ENCODE measurements at places on chromosomes 2 and 18. TPM values are rescaled to one million over a fixed set of nuclear protein-coding genes. Genes with fewer than 3 reads are reported as not detected.

DNA sequence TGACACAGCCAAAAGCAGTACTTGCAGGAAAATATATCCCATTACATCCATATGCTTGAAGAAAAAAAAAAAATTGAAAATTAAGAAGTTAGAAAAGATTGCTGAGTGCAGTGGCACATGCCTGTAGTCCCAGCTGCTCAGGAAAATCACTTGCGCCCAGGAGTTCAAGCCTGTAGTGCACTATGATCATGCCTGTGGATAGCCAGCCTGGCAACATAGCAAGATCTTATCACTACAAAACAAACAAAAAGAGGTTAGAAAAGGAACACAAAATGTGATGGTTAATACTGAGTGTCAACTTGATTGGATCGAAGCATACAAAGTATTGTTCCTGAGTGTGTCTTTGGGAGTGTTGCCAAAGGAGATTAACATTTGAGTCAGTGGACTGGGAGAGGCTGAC, 361.9 kb downstream of the NYAP2 start:
- DNase-seq = no peak

DNA sequence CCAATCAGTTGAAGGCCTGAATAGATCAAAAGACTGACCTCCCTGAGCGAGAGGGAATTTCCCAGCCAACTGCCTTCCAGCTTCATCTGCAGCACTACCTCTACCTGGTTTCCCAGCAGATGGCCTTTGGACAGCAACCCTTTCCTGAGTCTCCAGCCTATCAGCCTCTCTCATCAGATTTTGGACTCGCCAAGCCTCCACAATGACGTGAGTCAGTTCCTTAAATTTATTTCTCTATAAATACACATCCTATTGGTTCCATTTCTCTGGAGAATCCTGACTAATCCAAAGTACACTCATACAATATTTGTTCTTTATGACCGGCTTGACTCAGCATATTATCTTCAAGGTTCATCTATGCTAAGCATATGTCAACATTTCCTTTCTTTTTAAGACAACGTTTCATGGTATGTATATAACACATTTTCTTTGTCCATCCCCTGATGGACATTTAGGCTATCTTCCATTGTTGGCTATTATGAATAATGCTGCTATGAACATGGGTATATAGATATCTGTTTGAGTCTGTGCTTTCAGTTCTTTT, 294.6 kb downstream of the LRATD1 start:
- no peak for DNase-seq

The VIT gene
- 38.0 TPM for polyA plus RNA-seq

GRCh38 chr2:88176352-88176984, 6.3 kb downstream of the THNSL2 start:
- no peak for DNase-seq

- no peak for DNase-seq
Observed at GRCh38 chr2:79984476-79984875, 320.1 kb downstream of the LRRTM1 start.

Measured in BJ (cell line).